ENCODE measurements at places on chromosomes 4 and X.

DNA sequence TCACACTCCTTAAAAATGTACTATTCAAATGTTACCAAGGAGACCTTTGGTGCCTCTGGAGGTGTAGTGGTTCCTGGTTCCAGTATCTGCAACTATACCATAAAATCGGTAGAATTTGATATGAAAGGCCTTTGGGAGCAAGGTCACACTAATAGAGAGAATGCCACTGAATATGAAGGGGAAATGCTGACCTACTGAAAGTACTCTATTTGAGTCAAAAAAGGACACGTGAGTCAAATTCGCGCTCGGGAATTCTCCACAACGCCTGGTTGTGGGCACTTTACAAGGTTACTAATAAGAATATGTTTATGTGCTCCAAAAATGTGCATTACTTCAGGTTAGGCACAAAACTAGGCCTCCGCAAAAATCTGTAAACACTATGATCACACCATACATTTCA, 39.5 kb upstream of the RELL1 start:
- no peak for DNase-seq

- DNase-seq, result no peak
Measured at GRCh38 chr4:79886557-79886956, 186.5 kb downstream of the ANTXR2 start.

GRCh38 chr4:38623260-38623659, 40.7 kb upstream of the KLF3 start:
- DNase-seq, result no peak

GRCh38 chr4:104896660-104897645, 249.7 kb upstream of the TET2 start:
- DNase-seq, result no peak

DNA sequence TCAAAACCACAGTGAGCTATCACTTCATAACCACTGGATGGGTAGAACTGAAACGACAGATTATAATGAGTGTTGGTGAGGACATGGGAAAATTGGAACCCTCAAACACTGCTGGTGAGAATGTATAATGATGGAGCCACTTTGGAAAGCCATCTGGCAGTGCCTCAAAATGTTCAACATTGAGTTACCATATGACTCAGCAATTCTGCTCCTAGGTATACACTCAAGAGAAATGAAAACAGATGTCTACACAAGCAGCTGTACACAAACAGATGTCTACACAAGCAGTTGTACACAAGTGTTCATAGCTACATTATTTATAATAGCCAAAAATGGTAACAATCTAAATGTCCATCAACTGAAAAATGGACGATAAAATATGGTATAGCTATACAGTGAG, 143.9 kb downstream of the PDGFRA start:
- DNase-seq, result no peak

- DNase-seq, result no peak
Measured at GRCh38 chrX:16745102-16745501, 25.7 kb downstream of the SYAP1 start.

- no peak for DNase-seq
Measured at GRCh38 chr4:176259330-176260090, 9.5 kb downstream of the ASB5 start.

GRCh38 chrX:151996347-151996746, 21.9 kb upstream of the GABRE start:
- DNase-seq, result no peak

- no peak for DNase-seq
Measured at GRCh38 chrX:118740276-118740889, 13.0 kb downstream of the IL13RA1 start.

DNA sequence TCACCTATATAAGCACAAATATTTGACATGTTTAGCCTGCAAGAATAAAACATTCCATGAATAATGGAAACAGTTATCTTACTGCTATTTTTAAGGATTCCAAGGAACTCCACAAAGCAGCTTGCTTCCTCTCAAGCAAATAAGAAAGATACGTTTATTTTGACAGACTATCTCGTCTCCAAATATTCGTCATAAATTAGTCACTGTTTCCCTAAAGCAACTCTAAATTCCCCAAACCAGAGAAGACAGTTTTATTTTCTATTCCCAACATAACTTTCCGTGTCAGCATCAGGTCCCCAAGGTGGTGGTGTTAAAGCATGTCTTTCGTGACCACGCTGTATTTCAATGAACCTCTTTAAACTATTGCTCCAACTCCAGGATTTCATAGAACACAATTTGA, 24.3 kb upstream of the DKK2 start:
- DNase-seq, result no peak

DNA sequence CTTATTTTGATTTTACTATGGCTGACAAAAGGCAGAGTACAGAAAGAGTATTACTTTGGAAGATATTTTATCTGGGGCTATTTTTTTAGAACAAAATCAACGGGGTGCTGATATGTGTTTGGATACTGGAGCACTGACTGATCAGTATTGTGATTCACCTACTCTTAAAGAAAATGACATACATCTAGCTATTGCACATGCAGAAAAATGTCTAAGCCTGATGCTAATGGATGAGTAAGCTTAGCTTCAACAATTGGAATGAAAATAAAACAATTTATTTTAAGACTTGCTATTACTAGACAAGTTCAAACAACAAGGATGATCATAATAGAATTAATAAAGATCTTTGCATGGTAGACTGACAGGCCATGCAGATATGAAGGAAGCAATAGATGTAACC, 262.0 kb downstream of the PPP1R2C start:
- no peak for DNase-seq

GRCh38 chr4:34676400-34676799, 1567.9 kb downstream of the ARAP2 start:
- no peak for DNase-seq

- DNase-seq, result no peak
Measured at GRCh38 chrX:111869639-111870034, 6.3 kb upstream of the TRPC5OS start.

DNA sequence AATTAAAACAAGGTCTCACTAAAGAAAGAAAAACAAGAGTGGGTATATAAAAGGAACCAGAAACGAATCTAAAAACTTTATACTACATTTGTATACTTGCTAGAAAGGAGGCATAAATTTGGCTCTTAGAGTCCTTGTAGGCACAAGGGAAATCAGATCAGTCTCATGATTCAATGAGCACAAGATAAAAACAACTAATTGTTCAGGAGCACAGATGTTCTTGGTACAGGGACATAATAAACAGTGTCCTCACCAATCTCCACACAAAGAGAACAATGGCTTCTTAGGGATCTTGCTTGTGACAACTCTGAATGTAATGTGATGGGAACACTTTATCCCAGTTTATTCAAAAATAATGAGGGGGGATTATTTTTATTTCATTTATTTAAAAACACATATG, 28.3 kb downstream of the TMEM144 start:
- no peak for DNase-seq

DNA sequence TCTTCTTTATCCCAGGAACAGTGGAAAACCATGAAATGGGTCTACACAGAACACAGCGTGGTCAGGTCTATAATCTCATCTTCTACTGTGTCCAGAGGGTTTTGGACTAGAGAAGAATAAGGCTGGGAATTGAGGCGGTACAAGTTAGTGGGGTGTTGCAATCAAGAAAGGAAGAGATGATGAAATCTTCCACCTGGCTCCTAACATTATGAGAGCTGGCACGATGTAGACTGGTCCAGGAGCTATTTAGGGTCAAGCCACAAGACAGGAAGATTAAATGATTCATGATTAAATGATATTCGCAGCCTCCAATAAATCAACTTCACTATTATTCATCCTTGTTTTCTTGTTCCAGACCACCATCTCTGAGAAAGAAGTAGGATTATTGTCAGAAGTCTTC, 88.0 kb downstream of the ARSF start:
- no peak for DNase-seq

GRCh38 chrX:123797543-123798447, 62.1 kb upstream of the XIAP start:
- DNase-seq, result no peak

- DNase-seq, result no peak
Measured at GRCh38 chr4:827209-828081, 1.5 kb upstream of the CPLX1 start.

- no peak for DNase-seq
Measured at GRCh38 chr4:145843639-145844038, 95.0 kb downstream of the ZNF827 start.

- no peak for DNase-seq
Measured at GRCh38 chr4:86775061-86775460, 74.1 kb downstream of the SLC10A6 start.

GRCh38 chr4:170990989-170991589, 822.1 kb upstream of the GALNTL6 start:
- DNase-seq, result no peak

- DNase-seq, result no peak
Measured at GRCh38 chrX:13983734-13984133, 46.0 kb downstream of the GEMIN8 start.

DNA sequence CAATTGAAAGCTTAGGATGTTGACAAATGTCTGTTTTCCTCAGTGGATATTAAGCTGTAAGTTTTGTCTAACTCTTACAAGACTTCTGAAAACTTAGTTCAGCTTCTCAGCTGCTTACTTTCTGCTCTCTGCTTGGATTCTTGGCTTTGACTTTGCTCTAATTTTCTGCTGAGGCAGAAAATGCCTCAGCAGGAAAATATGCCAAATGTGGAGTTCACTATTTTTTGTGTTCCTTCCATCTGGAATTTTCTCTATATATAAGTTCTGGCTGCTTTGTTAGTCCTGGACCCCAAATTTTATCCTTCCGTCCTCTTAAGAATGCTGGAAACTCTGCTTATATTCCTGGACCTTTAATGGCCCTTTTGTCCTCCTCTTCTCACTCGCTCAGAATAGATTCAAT, 352.6 kb upstream of the NWD2 start:
- DNase-seq, result no peak

Measured in stimulated activated CD4-positive, alpha-beta T cell treated with anti-CD3 and anti-CD28 coated beads, Interleukin-4, amount 100 ng/mL, for 4 hours (primary cell).